Stimulated activated CD8-positive, alpha-beta memory T cell treated with anti-CD3 and anti-CD28 coated beads, Interleukin-4, amount 100 ng/mL, for 48 hours (primary cell): ENCODE measurements at places on chromosomes 7 and 10.

DNA sequence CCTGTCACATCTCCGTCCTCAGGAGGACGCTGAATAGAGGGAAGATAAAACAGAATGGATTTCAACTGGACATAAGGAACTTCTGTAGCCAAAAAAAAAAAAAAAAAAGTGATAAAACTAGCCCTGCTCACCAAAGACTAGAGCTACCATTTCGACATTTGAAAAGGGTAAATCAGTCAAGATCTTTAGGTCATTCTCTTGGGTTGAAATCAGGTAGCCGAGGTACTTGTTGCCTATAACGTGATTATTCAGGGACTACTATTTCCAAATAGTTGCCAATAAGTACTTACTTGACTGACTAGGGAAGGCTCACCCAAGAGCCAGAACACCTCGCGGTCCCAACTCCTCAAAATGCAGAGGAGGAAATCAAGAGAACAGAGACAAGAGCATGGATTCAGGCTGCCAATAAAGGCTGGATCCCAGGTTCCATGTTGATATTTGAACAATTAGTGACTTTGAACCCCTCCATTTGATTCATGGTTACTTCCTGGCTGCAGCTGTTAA lies 2.0 kb downstream of the RHEB start:
- no peak for DNase-seq

DNA sequence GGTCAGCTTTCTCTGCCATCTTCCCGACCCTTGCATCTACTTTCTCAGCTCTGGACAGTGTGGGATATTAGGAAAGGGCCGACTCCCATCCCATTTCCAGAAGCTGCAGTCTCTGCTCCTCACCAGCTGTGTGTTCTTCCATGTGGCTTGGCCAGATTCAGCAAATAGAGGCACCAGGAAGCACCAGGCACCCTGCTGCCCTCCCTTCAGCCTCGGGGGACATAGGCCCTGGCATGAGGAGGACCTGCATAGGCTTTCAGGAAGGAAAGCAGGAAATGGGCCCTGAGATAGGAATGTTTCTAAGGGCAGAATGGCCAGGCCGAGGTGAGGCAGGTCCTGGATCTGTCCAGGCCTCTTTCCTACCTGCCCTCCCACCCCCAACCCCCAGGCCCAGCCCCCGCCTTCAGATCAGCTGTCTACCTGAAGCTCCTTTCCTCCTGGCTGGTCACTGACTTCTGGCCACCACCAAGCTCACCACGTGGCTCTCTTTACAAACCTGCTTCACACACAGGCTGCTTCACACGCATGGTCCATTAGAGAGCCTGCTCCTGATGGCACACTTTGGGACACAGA lies 27.5 kb upstream of the PURB start:
- DNase-seq, result no peak

GRCh38 chr10:5632446-5632845 lies 33.9 kb downstream of the ASB13 start:
- DNase-seq, result no peak

DNA sequence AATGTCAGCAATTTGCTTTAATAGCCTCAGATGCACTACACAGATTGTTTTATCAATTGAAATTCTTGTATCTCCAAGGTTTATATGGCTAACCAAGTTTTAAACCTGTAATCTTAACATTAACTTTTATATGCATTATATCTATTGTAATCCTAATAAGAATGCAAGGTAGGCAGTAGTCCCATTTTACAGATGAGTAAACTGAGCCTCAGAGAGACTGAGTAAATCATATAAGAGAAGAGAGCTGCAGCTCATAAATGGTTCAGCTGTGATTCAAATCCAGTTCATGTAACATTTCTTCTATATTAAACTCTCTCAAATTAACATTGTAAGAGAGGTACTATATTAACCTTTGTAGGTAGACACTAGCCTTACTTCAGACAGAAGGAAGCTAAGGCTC lies 44.0 kb downstream of the MALSU1 start:
- DNase-seq, result no peak

- peak; percentile 37 for DNase-seq
Measured at GRCh38 chr10:124259139-124259825, 159.4 kb downstream of the OAT start.

DNA sequence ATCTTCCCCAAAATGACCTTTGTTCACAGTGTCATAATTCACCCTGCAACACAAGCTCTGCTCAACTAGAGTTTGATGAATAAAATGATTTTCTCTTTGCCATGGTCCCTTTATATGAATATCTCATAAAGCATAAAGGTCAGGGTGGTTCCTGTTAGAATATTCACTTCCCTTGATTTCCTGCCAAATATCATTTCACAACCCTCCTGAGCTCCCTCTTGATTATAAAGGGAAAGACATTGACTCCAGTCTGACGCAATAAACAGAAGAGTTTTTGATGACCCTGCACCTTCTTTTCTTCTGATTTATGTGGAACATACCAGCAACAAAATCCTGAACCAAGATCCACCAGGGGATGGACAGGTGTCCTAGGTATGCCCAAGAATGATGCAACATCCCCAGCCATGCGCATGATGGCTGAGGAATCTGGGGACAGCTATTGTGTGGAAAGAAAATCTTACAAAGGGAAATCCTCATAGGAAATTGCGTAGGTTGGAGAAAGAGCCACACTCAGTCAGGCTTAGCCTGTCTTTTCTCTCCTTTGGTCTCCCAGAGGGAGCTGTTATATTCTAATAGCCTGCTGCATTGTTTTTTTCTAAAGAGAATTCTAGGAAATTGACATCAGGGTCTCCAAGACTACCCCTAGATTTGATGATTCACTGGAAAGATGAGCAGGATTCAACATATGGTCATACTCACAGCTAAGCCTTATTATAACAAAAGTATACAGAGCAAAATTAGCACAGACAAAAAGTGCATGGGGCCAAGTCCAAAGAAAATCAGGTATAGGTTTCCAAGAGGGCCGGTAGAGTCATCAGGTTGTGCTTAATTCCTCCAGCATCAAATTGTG lies 18.8 kb downstream of the IFIT3 start:
- no peak for DNase-seq

DNA sequence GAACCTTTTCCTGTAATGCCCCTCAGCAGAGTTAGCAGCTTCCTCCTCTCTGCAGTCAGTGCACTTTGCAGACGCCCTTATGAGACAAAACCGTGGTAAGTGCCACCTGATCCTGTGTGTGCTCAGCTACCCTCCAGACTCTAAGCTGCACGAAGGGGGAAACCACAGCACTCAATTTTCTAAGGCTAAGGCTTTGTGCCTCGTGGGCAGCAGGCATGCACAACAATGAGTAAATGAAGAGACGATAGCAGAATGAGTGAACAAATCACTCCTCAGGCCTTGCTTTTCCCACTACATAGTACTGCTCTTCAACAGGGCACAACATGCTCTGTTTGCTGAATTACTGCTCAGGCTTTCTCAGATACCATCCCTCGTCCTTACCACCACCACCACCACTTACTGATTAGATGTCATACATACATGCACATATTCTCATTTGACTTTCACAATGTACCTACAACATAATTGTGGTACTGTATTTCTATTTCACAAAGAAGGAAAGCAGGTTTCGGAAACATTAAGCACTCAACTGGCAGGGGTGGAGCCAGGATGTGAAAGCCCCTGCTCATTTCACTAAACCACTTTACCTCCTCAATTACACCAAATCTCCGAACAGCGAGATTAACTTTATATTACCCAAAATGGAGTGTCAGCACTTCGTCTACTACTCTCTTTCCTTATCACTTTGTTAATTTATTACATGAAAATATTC lies 85.4 kb downstream of the ICA1 start:
- peak; percentile 58 for DNase-seq

DNA sequence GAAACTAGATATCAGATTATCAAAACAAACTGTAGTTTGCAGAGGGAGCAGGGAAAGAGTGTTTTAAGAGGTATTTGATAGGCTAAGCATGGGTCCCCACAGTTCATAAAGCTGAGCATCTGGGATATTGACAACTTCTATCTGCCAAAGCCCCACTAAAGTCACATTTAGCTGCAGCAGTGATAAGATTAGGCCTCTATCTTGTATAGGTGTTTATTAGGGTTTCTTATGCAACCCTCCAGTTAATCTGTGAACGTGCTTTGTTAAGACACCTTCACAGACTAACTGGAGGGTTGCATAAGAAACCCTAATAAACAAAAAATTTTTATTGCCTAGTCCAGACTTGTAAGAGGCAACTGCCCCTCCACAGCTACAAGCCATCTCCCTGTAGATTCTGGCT lies 78.0 kb downstream of the CYP51A1 start:
- DNase-seq, result no peak

- no peak for DNase-seq
Measured at GRCh38 chr7:123784263-123784662, 35.5 kb upstream of the WASL start.

- no peak for DNase-seq
Measured at GRCh38 chr7:11969643-11970042, 137.6 kb upstream of the THSD7A start.

DNA sequence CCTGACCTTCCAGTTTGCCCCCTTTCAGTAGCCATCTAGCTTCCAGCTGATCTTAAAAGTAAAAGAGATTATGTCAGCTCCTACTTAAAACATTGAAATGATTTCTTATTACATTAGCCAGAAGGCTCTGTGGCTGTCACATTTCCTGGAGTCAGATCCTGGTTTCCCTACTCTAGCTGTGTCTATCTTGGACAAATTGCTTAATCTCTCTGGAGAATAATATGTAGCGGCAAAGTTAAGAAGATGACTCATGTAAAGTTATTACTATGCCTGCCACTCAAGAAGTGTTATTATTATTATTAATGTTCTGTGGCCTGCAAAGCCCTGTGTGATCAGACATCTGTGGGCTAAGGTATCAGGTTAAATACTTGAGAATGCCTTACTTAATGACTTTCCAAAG lies 107.2 kb downstream of the RUNDC3B start:
- no peak for DNase-seq

- DNase-seq, result no peak
Measured at GRCh38 chr10:129864082-129864481, 100.0 kb downstream of the EBF3 start.

GRCh38 chr7:72492461-72493065 lies 80.4 kb upstream of the CALN1 start:
- DNase-seq, result no peak

- DNase-seq, result no peak
Measured at GRCh38 chr7:107691716-107692115, 31.1 kb downstream of the SLC26A4 start.

DNA sequence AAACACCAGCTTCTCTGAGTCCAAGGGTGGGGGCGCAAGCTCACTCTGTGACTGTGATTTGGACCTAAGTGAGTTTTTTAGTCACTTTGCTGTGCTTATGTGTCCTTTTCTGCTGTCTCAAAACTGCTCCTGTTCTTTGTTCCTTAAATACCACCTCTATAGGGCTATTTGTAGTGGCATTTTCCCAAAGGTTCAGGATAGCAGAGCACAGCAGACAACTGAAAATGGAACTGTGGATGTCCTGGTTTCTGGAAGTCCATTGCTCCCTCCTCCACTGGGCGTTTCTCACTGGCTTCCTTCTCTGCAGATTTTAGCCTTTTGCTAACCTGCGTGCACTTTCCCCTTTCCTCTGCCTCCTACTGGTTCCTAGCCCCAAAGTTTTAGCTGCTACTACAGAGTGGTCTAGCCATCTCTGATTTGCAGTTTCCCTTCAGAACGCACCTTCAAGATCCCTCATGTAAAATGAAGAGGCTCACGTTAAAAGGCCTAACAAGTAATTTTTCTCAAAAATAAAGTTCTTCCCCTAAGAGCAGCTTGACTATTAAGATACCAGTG lies 25.6 kb downstream of the BLVRA start:
- DNase-seq, result no peak

DNA sequence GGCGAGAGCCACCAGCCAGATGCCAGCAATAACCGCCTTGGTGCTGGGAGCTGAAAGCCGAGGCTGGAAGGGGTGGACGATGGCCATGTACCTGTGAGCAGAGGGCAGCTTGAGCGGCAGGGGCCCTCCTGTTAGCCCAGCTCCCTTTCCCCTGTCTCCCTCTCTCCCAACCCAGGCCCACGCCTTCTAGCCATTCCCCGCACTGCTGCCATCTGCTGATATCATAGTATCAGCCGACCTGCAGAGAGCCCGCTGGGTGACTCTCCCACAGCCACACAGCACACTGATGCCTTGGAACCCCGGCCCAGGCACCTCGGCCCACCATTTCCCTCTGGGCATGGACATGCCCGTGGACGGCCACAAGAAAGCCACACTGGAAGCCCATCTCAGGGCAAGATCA lies 1.7 kb downstream of the TACR2 start:
- no peak for DNase-seq

- no peak for DNase-seq
Measured at GRCh38 chr10:127464561-127464960, 84.5 kb upstream of the NPS start.

GRCh38 chr10:47326306-47326926 lies 4.2 kb downstream of the GDF2 start:
- no peak for DNase-seq

- DNase-seq, result no peak
Measured at GRCh38 chr10:122988501-122988900, 8.3 kb downstream of the PSTK start.

DNA sequence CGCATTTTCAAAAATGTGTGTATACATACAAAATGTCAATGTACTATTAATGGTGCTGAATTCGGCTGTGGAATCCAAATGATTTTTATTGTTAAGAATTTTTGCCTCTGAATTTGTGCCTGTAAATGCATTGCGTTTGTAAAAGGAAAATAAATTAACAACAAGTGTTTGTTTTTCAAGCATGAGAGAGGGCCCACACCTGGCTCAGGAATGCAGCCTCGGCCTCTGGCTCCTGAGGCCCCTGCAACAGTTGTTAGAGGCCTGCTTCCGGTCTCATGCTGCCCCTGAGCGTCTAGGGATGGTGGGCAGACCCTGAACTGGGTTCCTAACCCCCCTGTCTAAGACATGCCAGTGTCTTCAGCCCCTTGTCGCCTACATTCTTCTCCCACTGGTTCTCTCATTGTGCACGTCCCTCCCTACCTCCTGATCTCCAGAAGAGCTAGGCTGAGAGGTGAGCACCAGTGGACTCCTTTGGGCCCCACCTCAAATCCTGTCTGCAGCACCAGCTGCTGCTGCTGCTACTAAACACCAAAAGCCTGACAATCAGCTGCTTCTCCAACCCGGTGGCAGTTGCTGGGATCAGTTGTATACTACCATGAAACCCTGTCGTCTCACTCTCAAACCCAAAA lies 1.9 kb upstream of the BTBD16 start:
- DNase-seq, result no peak

GRCh38 chr7:127824682-127825081 lies 172.7 kb downstream of the SND1 start:
- no peak for DNase-seq

DNA sequence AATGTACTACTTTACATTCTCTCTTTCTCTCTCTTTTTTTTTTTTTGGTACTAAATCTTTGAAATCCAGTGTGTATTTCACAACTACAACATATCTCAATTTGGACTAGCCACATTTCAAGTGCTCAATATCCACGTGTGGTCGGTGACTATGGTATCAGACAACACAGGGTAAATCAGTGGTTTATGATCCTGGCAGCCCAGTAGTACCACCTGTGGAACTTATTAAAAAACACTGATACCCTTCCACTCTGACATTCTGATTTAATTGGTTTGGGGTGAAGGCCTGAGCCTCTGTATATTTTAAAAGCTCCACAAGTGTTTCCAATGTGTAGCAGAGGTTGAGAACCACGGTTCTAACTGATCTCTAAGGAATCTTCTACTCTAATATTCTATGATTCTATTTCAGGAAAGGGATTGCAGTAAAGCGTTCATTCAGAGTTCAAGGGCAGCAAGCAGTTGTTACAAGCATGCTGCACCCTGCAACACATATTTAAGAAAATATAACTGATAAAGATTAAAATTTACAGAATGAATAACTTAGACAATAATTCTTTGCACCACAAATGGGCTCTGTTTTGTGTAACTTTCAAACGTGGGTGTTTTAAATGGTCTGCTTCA lies 5.1 kb downstream of the CREB5 start:
- DNase-seq, result no peak

- DNase-seq, result no peak
Measured at GRCh38 chr7:76077435-76077834, 29.5 kb downstream of the MDH2 start.
